Bronchial epithelial cell (primary cell): ENCODE measurements at places on chromosomes 7 and 10. TPM values are rescaled to one million over a fixed set of nuclear protein-coding genes. Genes with fewer than 3 reads are reported as not detected.

DNA sequence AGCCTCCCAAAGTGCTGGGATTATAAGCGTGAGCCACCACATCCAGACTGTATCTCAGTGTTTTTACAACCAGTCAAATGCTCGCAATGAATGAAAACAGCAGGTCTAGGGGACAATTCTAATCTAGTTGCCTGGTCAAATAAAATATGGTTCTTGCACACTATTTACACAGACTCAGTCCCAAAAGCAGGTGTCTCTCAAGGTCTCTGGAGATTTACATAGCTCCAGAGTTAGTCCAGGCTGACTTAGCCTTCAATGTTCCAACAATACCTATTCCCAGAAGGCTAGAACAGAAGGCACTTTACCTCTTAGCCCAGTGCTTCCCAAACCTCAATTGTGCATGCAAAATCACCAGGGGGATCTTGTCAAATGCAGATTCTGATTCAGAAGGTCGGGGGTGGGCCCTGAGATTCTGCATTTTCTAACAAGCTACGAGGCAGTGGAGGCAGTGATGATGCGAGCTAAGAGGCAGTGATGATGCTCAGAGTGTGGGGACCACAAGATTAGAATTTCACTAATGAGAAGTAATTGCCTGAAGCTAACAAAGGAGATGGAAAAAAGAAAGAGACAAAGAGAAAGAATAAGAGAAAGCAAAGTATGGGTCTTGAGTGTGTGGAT, 6.4 kb downstream of the KIAA1549 start:
- no peak for DNase-seq

DNA sequence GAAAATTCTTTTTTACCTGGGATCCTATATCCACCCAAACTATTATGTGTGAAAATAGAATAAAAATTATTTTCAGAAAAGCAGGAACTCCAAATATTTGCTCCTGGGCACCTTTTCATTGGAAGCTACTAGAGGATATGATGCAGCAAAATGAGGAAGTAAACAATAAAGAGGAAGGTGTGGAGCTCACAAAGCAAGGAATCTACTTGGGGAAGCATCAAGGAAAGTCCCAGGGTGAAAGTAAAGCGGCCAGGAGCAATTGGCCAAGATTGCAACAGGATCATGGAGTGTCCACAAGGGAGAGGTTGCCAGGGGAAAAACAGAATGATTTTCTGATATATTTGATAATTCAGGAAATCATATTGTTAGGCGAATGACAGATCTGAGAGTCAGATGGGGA, 80.8 kb downstream of the CARD11 start:
- DNase-seq = peak; percentile 66

GRCh38 chr10:103111918-103112877, 80.9 kb downstream of the NT5C2 start:
- DNase-seq = no peak

GRCh38 chr7:589781-590575, 70.3 kb upstream of the PDGFA start:
- DNase-seq = no peak

GRCh38 chr10:116913695-116914094, 64.4 kb downstream of the ENO4 start:
- DNase-seq = no peak

DNA sequence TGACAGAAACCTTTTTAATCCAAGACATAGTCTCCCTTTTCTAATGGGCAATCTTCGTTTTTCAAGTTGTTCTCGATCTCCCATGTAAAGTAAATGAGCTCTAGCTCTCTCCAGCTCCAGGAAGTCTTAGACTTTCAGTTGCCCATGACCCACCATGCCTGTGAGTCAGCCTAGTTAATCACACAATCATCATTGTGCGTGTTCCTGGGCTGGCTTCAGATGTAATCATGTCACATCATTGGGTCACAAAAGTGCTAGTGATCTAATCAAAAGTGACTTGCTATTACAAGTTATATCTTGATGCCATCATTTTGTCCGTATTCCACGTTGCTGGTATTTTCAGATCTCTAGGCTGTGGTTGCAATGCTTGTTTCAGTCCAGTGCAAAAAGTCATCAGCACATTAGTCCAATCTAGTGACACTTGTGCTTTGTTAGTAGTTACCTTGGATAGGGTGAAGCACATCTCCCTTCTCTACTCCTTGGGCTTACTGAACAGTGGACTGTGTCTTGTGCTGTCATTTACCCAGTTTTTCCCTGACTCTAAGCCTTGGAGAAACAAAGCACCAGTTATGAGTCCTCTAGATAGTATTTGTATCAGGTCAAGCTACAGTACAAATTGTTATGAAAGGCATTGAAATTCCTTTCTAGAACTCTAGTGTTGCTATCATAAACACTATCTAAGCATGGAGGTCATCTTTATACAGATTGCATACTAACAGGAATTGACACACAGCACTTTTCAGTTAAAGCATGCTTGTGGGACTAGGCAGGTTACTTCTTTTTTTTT, 316.6 kb downstream of the GFRA1 start:
- no peak for DNase-seq

DNA sequence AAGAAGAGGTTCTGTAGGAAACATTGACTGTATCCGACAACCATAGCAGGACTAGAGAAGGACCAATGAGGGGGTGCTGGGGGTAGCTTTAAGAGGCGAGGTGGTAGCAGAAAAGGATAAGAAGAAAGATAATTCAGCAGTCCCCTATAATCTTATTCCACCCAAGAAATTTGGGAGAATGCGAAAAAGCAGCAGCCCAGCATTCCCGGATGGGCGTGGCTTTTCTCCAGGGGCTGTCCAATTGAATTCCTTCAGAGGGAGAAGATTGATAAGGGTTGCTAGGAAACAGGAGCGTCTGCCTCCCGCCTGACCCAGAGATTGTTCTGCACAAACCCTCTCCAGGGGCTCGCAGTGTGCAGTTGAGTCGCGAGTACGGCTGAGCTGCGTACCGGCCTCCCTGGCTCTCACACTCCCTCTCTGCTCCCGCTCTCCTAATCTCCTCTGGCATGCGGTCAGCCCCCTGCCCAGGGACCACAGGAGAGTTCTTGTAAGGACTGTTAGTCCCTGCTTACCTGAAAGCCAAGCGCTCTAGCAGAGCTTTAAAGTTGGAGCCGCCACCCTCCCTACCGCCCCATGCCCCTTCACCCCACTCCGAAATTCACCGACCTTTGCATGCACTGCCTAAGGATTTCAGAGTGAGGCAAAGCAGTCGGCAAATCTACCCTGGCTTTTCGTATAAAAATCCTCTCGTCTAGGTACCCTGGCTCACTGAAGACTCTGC, at the start of gene GRM3:
Gene GRM3, plus strand, starts transcription at position 349 of the 721 bp plus-strand sequence. CDS start 121,237 bp downstream, outside the sequence.
- no peak for DNase-seq

GRCh38 chr7:157301610-157302120, 35.1 kb upstream of the DNAJB6 start:
- DNase-seq = no peak

DNA sequence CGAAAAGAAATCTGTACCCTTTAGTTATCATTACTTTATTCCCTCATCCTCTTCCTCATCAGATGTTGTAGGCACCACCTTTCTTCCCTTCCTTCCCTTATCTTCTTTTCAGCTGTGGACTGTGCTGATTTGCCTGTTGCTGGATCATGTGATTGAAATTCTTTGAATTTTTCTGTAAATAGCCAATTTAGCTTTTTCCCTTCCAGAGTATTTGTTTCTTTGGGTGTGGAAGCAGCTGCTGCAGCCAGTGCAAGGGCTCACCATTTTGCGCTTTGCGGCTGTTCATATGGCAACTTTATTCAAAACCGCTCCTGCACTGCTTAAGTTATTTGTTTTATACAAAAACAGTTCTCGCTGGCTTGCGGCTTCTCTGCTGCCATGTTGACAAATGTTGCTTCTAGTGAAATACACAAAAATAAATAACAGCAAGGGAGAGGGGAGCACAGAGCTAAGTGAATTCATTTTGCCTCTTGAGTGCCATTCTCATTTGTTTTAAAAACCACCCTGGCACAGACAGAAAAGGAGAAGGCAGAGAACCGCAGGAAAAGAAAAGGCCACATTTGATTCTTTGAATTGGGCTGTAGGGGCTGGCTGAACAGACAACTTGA, 151.2 kb downstream of the AUTS2 start:
- DNase-seq = no peak

- DNase-seq = no peak
These were observed 35.3 kb upstream of the STARD3NL start for GRCh38 chr7:38142736-38143135.

DNA sequence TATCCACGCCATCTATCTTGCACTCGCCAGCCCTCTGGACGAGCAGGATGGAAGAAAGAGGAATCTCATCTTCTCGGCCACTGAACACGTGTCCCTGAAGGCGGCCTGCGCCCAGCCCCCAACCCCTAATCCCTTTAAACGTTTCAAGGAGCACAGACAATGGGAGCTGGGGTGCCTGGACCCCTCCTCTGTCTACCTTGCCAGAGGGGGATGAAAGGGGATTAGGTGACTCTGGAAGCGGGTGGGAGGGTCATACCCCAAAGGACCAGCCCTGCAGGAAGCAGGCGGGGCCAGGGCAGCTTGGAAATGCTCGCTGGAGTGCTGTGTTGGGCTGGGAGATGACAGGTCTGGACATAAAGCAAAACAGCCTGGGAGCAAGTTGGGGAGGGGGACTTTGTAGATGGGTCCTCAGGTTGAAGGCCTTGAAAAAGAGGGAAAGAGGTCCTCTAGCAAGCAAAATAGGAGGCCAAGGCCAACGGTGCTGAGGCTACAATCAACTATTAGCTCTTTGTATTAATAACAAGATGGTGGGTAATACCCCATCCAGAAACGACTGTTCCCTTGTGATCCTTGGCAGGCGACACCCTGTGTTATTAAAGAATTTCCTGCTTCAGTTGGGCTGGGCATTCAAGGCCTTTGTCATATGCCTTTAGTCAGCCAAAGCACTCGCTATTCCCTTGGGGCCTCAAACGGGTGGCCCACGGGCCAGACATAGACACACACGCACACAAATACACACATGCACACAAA, 126.5 kb upstream of the UNC5B start:
- DNase-seq = no peak

GRCh38 chr7:130733931-130734814, at the start of gene KLF14:
KLF14 (minus strand) TSS chr7:130734207; CDS start chr7:130734033, 174 bp downstream.
- no peak for DNase-seq

DNA sequence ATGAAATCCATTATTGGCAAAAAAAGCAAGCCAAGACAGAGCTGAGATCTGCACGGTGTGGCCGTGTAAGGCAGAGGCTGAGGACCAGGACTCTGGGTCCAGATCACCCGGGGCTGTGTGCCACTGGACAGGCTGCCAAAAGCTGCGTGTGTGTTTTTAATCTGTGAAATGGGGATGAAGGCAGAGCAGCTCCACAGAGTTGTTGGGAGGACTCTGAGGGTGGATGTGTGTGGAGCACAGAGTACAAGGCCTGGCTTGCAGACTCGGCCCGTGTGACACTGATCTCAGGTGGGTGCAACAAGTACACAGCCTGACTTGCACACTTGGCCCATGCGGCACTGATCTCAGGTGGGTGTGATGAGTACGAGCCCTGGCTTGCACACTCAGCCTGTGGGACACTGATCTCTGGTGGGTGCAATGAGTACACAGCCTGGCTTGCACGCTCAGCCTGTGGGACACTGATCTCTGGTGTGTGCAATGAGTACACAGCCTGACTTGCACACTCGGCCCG, 329.8 kb downstream of the DNAJB6 start:
- no peak for DNase-seq

C10orf143 gene
- total RNA-seq = 0.26 and 1.0 TPM in 2 replicates

FGFR2 gene
- 16.8 and 18.8 TPM in 2 replicates for total RNA-seq

PILRA gene
- total RNA-seq = 0.13 TPM in 1 of 2 replicates, not detected in the other

AGR2 gene
- total RNA-seq = 118 and 163 TPM in 2 replicates

FKBP6 gene
- total RNA-seq = not detected in 2 replicates

ANKRD61 gene
- 0.26 TPM in 1 of 2 replicates, not detected in the other for total RNA-seq

SORCS1 gene
- total RNA-seq = not detected in 2 replicates

EXOC4 gene
- total RNA-seq = 84.0 and 84.6 TPM in 2 replicates

PURB gene
- total RNA-seq = 18.2 and 19.6 TPM in 2 replicates

CTBP2 gene
- total RNA-seq = 123 and 141 TPM in 2 replicates

SPDYE3 gene
- not detected in 2 replicates for total RNA-seq
